ENCODE measurements at places on chromosomes 12 and 14. TPM values are rescaled to one million over a fixed set of nuclear protein-coding genes. Genes with fewer than 3 reads are reported as not detected.
A peak's percentile ranks its signal among the peaks of the same experiment; 100 is the strongest.

The PRPF39 gene
- 58.9 TPM for total RNA-seq

The CYP27B1 gene
- total RNA-seq, result 1.0 TPM

GRCh38 chr12:106493531-106493930, 89.3 kb upstream of the RFX4 start:
- no peak overlapping the region for H3K4me3 ChIP-seq
- no peak for DNase-seq
- no peaks in the 10 kb centered on the region for H3K27me3 ChIP-seq
- no peak overlapping the region for H3K27ac ChIP-seq

The CD4 gene
- total RNA-seq, result 136 TPM

The PLD4 gene
- total RNA-seq, result 2.1 TPM

GRCh38 chr12:57821474-57822214, 3.1 kb upstream of the AVIL start:
- H3K4me1 ChIP-seq, result no peaks in the 10 kb centered on the region
- no peak overlapping the region for H3K27ac ChIP-seq
- H3K36me3 ChIP-seq, result peaks cover 60% of the 10 kb centered on the region
- no peaks in the 10 kb centered on the region for H3K27me3 ChIP-seq
- DNase-seq, result no peak

- no peaks in the 10 kb centered on the region for H3K4me1 ChIP-seq
- H3K27ac ChIP-seq, result no peak overlapping the region
- no peaks in the 10 kb centered on the region for H3K36me3 ChIP-seq
- no peaks in the 10 kb centered on the region for H3K27me3 ChIP-seq
- DNase-seq, result peak; percentile 13
Measured at GRCh38 chr14:61025251-61026223, 44.5 kb downstream of the SLC38A6 start.

DNA sequence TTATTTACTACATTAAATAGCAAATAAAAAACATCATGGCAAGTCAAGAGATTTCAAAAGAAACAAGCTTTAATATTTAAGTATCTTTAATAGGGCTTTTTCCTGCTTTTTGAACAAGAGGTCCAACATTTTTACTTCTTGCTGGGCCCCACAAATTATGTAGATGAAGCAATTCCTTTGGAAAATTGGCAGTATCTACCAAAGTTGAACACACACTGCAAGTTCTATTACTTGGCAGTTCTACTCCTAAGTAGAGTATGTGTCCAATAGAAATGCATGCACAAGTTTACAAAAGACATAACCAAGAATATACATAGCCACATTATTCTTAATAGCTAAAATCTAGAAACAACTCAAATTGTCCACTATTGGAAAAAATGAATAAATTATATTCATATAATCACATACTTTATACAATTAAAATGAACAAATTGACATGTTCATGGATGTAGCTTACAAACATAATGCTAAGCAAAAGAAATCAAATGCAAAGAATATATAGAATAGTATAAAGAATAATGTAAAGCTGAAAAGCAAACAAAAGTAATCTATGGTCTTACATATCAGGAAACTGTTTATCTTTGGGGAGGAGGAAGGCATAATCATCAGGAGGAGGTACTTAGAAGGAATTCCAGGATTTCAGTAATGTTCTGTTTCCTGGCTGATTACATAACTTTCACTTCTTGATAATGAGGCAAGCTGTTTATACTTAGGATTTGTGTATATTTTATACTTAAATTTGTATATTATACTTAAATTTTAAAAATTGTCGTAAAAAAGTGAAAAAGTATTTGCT, 6.5 kb upstream of the TMBIM4 start:
- H3K4me1 ChIP-seq, result no peaks in the 10 kb centered on the region
- DNase-seq, result no peak
- no peak overlapping the region for H3K4me3 ChIP-seq
- no peak overlapping the region for H3K27ac ChIP-seq

GRCh38 chr14:104371031-104371430, 208.5 kb upstream of the C14orf180 start:
- H3K36me3 ChIP-seq, result no peaks in the 10 kb centered on the region
- no peak overlapping the region for H3K27ac ChIP-seq
- peaks cover 12% of the 10 kb centered on the region for H3K4me1 ChIP-seq
- H3K4me3 ChIP-seq, result no peak overlapping the region
- no peak for DNase-seq

DNA sequence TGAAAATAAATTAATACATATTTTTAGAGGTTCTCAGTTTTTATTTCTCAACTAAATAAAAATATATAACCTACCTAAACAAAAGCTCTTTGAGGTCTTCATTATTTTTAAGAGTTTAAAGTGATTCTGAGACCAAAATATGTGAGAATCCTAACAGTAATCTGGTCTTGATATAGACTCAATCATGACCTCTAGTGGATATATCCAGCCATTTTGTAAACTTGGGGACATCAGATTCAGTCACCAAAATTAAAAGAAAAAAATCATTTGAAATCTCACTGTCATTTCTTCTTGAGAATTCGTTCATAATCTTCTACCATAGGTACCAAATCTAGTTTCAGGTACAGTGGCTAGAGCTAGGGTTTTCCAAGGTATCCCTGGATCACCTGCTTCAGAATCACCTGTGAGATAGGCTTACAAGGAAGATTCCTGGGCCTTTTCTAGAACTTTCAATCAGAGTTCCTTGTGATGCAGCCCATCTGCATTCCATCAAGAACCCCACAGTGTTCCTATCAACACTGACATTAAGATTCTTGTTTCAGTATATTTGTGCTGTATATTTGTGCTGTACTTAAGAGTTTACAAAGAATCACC, 214.9 kb downstream of the ADAMTS20 start:
- no peak overlapping the region for H3K27ac ChIP-seq
- H3K27me3 ChIP-seq, result no peaks in the 10 kb centered on the region
- no peak overlapping the region for H3K4me3 ChIP-seq
- no peaks in the 10 kb centered on the region for H3K36me3 ChIP-seq
- DNase-seq, result no peak

DNA sequence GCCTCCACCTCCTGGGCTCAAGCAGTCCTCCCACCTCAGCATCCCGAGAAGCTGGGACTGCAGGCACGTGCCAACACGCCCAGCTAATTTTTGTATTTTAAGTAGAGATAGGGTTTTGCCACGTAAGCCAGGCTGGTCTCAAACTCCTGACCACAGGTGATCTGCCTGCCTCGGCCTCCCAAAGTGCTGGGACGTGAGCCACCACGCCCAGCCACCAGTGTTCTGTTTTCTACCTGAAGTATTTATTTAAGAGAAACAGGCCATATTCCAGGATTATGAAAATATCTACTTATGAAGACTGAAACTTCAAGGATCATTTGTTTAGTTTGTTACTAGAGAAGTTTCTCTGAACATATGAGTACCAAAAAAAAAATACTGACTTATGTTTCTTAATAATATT, 10.3 kb downstream of the GTF2H3 start:
- peaks cover 34% of the 10 kb centered on the region for H3K36me3 ChIP-seq
- H3K4me3 ChIP-seq, result no peak overlapping the region
- no peaks in the 10 kb centered on the region for H3K4me1 ChIP-seq
- DNase-seq, result no peak

GRCh38 chr14:94451091-94451771, 1.4 kb downstream of the SERPINA11 start:
- no peaks in the 10 kb centered on the region for H3K4me1 ChIP-seq
- H3K27ac ChIP-seq, result no peak overlapping the region
- H3K4me3 ChIP-seq, result no peak overlapping the region
- no peaks in the 10 kb centered on the region for H3K27me3 ChIP-seq

- DNase-seq, result no peak
- H3K4me1 ChIP-seq, result peaks cover 4% of the 10 kb centered on the region
- H3K36me3 ChIP-seq, result no peaks in the 10 kb centered on the region
- no peaks in the 10 kb centered on the region for H3K27me3 ChIP-seq
Measured at GRCh38 chr12:10130042-10130441, at the start of gene CLEC7A. Gene CLEC7A, minus strand, starts transcription at chr12:10130199. Its CDS starts 117 bp downstream, at chr12:10130082.

DNA sequence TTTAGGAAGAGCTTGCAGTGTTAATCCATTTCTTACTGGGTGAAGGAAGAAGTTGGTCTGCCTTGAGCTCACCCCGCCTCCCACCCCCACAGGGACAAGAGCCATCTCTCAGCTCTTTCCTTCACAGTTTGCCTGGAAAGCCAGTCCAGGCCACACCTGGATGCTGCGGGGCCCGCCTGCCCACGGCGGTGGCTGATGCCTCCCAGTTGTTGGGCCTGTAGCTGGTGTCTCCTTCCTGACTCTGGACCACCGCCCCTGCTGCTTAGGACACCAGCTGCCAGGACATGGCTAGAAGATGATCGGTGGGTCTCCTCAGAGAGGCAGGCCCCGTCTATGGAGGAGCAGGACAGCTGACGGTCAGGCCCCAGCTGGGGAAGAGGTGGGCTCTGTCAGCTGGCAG, 92.9 kb downstream of the TESC start:
- no peak overlapping the region for H3K4me3 ChIP-seq
- peaks cover 33% of the 10 kb centered on the region for H3K36me3 ChIP-seq
- DNase-seq, result no peak
- H3K27me3 ChIP-seq, result no peaks in the 10 kb centered on the region

The SLC7A7 gene
- 0.89 TPM for total RNA-seq

DNA sequence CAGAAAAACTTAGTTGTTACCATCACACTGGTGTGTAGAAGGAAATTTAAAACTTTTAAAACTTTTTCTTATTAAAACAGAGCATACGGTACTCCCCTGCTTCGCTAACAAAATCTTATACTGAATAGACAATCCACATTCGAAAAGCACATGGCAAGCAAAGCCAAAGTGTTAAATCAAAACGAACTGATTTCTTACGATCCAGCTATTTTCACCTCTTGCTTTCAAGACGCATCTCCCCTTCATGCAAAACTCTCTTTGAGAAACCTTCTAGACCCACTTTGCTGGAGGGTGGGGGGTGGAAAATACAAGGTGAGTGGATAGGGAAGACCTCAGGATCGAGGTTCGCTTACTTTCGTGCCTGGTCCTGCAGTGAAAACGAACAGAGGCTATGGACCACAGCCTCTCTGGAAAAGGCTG, 328 bp downstream of the INTS13 start:
- H3K27me3 ChIP-seq, result no peaks in the 10 kb centered on the region
- H3K4me1 ChIP-seq, result peaks cover 22% of the 10 kb centered on the region
- peaks cover 2% of the 10 kb centered on the region for H3K36me3 ChIP-seq
- peak overlapping the region; percentile 71 for H3K4me3 ChIP-seq
- no peak for DNase-seq

DNA sequence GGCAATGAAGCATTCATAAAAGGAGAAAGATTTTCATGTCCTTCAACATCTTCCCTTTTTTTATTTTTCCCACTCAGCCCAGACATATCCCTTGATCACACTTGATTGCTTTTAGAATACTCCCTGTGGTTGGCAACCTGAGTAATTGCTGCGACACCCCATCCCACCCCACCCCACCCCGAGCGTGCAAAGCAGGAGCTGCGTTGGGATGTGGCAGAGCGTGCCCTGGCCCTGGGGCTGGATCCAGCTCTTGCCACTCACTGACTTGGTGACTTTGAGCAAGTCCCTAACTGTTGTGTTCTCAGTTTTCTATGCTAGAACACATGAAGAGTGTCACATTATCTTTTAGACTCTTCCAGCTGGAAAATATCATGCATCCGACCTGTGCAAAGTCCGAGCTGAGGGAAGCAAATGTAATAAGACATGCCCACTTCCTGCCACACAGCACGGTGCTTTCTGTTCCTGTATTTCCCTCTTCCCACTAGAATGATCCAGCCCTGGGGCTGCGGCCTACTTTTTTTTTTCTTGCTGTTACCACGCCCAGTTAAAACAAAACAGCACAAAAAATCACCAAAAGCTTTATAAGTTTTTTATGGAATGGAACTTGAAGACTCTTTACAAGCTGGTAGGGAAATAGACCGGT, 4.0 kb downstream of the ASCL4 start:
- H3K36me3 ChIP-seq, result no peaks in the 10 kb centered on the region
- H3K27me3 ChIP-seq, result peaks cover 45% of the 10 kb centered on the region
- H3K27ac ChIP-seq, result no peak overlapping the region
- DNase-seq, result no peak

- no peaks in the 10 kb centered on the region for H3K4me1 ChIP-seq
- no peak overlapping the region for H3K4me3 ChIP-seq
- H3K36me3 ChIP-seq, result no peaks in the 10 kb centered on the region
- no peaks in the 10 kb centered on the region for H3K27me3 ChIP-seq
- no peak for DNase-seq
Measured at GRCh38 chr14:79802093-79802492, 409.2 kb downstream of the DIO2 start.

The TSHR gene
- not detected for total RNA-seq

DNA sequence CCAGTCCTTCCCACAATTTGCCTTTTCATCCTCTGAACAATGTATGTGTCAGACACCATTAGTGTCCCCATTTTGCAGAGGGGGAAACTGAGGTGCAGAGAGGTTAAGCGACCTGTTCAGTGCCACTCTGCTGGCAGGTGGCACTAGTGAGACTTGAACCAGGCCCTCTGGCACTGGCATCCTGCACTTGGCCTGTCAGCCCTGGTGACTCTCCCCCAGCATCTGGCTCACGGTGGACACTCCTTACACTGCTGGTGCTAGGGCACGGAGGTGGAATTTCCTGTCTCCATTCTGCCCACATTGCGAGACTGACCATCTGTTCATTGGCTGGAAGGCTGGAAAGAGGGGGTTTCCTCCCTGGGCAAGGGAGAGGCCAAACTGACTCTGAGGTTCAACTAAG, 48.7 kb downstream of the CCNK start:
- no peak overlapping the region for H3K27ac ChIP-seq
- H3K4me3 ChIP-seq, result no peak overlapping the region
- peaks cover 16% of the 10 kb centered on the region for H3K4me1 ChIP-seq
- no peaks in the 10 kb centered on the region for H3K36me3 ChIP-seq
- no peak for DNase-seq

GRCh38 chr14:90715993-90716392, 100.2 kb downstream of the TTC7B start:
- H3K4me3 ChIP-seq, result no peak overlapping the region
- no peak overlapping the region for H3K27ac ChIP-seq
- DNase-seq, result no peak
- H3K27me3 ChIP-seq, result no peaks in the 10 kb centered on the region
- H3K4me1 ChIP-seq, result no peaks in the 10 kb centered on the region
- no peaks in the 10 kb centered on the region for H3K36me3 ChIP-seq

The TEX22 gene
- total RNA-seq, result 1.3 TPM

GRCh38 chr14:99870617-99871016, 77.4 kb downstream of the EML1 start:
- no peaks in the 10 kb centered on the region for H3K36me3 ChIP-seq
- H3K27me3 ChIP-seq, result peaks cover 7% of the 10 kb centered on the region
- no peak overlapping the region for H3K27ac ChIP-seq
- H3K4me1 ChIP-seq, result no peaks in the 10 kb centered on the region

- peak overlapping the region; percentile 97 for H3K4me3 ChIP-seq
- peaks cover 36% of the 10 kb centered on the region for H3K36me3 ChIP-seq
- peaks cover 72% of the 10 kb centered on the region for H3K4me1 ChIP-seq
- H3K27me3 ChIP-seq, result no peaks in the 10 kb centered on the region
- no peak overlapping the region for H3K27ac ChIP-seq
Measured at GRCh38 chr12:108559748-108560147, 1.2 kb downstream of the SART3 start.

The TAS2R46 gene
- total RNA-seq, result 1.5 TPM

GRCh38 chr12:116116650-116117424, 160.7 kb downstream of the MED13L start:
- peaks cover 9% of the 10 kb centered on the region for H3K4me1 ChIP-seq
- H3K27ac ChIP-seq, result no peak overlapping the region
- no peaks in the 10 kb centered on the region for H3K27me3 ChIP-seq
- H3K4me3 ChIP-seq, result no peak overlapping the region

- no peaks in the 10 kb centered on the region for H3K4me1 ChIP-seq
- peaks cover 55% of the 10 kb centered on the region for H3K36me3 ChIP-seq
- no peak overlapping the region for H3K27ac ChIP-seq
Measured at GRCh38 chr14:30658645-30659044, 36.5 kb downstream of the SCFD1 start.
